ENCODE measurements at places on chromosomes 6 and 20.

GRCh38 chr6:150631283-150631983 is 31.7 kb downstream of the PLEKHG1 start:
- no peak for DNase-seq

GRCh38 chr6:91497770-91498169 is 910.9 kb upstream of the MAP3K7 start:
- no peak for DNase-seq

DNA sequence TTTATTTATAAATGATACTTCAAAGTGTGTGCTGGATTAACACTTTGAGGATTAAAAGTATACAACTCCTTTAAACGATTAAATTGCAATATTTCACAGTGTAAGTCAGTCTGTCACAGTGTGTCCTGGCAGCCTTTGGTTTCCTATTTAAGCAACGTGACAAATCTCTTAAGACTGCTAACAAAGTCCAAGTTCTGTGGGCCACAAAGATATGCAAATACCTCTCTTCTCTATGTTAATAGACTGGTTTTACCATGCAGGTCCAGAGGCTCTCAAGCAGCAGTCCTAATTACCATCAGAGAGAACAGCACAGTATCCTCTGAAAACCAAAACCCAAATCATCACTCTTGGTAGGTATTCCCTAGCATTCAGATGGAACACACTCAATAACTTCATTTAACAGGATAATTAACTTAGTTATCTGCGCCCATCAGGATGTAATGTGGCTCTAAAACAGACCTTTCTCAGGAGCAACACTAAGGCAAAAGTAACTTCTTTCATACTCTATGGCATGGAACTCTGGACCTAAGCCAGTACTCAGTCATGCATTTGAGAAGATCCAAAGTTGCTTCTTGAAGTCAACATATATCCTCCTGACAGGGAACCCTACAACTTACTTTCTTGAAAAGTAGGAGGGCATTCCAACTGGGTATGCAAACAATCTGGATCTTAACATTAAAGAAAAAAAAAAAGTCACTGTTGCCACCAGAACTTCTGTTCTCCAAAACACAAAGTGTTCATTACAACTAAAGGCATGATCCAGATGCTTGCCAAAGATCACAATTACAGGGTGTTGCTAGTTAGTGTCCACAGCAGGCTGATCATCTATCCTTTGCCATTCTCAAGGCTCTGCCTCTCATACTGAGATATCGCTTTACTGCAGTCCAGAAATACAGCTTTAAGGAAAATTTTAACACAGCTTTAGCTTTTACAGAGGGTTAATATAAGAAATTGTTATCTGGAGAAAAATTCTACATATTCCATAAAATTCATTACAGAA is 53.2 kb downstream of the MAN1A1 start:
- no peak for DNase-seq

DNA sequence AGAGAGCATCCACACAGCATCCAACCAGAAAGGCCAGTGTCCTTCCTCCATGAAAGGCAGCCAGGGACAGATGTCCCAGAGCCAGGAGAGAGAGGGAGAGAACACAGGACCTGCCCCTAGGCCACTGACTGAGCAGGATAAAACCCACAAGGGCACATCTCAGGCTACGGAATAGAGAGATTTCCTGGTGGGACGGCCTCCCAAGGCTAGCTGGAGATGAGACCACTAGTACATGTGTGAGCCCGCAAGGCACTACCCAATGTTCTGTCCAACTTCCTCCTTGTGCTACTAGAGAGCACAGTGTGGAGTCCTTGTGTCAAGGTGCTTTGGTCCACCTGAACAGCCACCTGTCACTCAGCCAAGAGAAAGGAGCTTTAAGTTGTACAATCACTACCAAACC is 44.2 kb downstream of the PLCG1 start:
- DNase-seq = no peak

GRCh38 chr20:48912065-48912464 is 9.4 kb upstream of the ARFGEF2 start:
- DNase-seq = no peak

DNA sequence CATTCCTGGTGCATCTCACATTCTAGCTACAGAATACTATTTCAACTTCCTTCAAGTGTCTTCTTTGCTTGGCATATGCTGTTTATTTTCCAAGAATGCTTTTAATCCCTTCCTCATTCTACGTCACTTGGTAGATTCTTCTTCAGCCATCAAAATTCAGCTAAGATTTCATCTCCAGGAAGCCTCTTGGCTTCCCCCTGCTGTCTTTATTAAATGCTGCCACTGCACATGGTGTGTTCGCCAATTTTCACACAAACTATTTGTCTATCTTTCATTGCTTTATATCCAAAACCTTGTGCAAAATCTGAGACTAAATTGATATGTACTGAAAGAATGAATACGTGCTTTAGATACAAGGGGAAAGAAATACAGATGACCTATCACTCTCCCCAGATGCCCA is 253.0 kb downstream of the RFPL4B start:
- DNase-seq = no peak

- no peak for DNase-seq
These were observed 80.5 kb downstream of the MTFR2 start for GRCh38 chr6:136169394-136170148.

DNA sequence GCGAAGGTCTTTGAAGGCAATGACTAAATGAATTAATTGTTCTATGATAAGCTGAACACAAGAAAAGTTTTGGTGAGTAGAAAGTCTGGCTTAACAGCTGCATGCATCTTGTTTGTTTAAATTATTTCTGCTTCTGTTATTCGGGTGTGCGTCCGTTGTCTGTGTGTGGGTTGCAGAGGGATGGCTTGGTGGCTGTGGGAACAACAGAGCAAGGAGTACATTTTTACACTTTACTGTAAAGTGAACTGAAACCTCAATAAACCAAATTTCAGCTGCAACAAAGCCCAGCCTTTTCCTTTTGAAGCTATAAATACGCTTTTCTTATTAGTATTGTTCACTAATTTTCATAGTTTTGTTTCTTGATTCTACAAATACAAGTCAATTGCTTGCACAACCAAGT is 3.5 kb upstream of the LAMP5 start:
- no peak for DNase-seq

- DNase-seq = no peak
These were observed 61.7 kb upstream of the C20orf144 start for GRCh38 chr20:33600414-33600813.

- no peak for DNase-seq
These were observed 6.4 kb downstream of the CLPS start for GRCh38 chr6:35790683-35791082.

GRCh38 chr6:74213995-74214394 is 518.0 kb downstream of the CD109 start:
- peak; percentile 51 for DNase-seq

- peak; percentile 82 for DNase-seq
These were observed 4.4 kb downstream of the ZKSCAN3 start for GRCh38 chr6:28353981-28354676.

DNA sequence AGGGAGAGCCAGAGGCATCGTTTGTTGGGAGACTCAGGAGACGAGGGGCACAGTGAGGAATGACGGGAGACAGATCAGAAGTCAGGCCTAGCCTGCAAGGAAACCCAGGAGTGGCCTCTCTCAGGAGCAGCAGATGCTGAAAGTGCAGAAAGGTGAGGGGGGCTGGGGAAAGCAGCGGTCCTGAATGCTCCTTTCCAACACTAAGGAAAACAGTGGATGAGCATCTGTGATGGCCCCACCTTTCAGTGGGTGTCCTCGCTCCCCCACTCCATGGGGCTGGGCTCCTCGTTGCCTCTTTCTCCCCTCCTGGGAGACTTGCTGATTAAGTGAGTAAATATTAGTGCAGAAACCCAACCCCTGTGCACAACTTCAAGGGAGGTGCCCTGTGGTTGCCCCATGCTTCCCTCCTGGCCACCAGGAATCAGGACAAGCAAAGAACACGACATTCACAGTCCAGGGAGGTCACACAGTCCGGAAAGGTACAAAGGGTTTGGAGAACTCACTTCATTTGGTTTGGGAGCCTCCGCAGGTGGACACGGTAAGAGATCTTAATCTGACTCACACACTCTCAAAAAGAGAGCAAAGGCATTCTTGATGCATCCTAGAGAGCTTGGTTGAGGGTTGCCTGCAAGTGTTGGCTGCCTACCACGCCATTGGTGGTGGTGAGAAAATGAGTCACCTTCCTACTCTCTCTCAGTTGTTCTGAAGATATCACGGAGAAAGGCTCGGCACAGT is 9.7 kb upstream of the BPIFB1 start:
- DNase-seq = no peak

DNA sequence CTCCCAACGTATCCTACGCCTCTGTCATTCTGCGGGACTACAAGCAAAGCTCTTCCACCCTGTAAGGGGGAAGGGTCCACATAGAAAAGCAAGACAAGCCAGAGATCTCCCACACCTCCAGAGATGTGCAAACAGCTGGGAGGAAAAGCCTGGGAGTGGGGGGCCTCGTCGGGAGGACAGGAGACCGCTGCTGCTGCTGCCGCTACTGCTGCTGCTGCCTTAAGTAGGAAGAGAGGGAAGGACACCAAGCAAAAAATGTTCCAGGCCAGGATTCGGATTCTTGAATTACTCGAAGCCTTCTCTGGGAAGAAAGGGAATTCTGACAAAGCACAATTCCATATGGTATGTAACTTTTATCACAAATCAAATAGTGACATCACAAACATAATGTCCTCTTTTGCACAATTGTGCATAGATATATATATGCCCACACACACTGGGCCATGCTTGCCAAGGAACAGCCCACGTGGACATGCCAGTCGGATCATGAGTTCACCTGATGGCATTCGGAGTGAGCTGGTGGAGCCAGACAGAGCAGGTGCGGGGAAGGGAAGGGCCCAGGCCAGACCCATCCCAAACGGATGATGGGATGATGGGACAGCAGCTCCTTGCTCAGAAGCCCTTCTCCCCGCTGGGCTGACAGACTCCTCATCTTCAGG is 108.8 kb upstream of the RAB32 start:
- no peak for DNase-seq

GRCh38 chr6:19327241-19327640 is 509.9 kb upstream of the ID4 start:
- DNase-seq = no peak

DNA sequence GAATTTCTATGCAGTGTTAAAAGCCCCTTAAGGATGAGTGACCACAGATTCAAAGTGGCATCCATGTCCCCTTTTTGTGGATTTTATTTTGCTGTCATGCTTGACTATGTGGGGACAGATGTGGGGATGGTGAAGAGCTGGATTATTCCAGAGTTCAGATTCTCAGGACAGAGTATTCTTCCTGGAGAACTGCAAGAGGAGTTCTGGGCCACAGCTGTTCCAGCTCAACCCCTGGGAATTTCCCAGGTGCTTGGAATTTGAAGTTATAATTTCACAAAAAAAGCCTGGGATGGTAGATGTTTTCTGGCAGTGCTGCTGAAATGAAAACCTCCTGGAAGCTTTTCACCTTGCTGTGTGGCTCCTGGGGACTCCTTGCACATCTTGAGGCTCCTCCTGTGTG is 671.8 kb upstream of the MARCKS start:
- no peak for DNase-seq

- DNase-seq = peak; percentile 83
These were observed 25.3 kb upstream of the TOP1 start for GRCh38 chr20:41003143-41003935.

GRCh38 chr20:4483961-4484360 is 237.7 kb upstream of the PRND start:
- no peak for DNase-seq

- no peak for DNase-seq
These were observed 18.1 kb downstream of the MYLK4 start for GRCh38 chr6:2732503-2733089.

DNA sequence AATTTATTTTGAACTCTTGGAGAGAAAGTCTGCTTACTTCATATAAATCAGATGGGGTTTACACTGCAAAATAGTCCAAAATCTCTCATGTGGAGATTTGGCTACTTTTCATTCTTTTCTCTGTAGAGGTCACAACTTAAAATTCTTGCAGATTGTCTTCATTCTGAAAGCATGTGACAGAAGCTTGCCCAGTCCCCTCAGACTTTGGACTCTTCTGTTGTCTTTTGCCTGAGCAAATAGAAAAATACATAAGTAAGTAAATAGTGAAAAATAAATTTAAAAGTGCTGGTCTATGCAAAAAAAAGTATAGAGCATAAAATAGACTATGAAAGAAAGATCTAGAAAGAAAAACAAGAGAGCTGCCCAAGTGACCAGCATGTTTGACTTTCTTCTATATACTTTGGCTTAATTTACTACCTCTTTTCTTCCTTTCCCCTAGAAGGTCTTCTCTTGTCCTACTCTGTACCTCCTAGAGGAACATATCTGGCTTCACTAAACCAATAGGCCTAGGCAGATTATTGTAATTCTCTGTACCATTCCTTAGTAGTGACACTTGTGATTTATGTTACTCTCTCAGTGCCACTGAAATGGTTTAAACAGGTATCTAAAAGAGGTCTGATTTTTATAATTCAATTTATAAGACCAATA is 260.9 kb downstream of the TENT5A start:
- DNase-seq = no peak

DNA sequence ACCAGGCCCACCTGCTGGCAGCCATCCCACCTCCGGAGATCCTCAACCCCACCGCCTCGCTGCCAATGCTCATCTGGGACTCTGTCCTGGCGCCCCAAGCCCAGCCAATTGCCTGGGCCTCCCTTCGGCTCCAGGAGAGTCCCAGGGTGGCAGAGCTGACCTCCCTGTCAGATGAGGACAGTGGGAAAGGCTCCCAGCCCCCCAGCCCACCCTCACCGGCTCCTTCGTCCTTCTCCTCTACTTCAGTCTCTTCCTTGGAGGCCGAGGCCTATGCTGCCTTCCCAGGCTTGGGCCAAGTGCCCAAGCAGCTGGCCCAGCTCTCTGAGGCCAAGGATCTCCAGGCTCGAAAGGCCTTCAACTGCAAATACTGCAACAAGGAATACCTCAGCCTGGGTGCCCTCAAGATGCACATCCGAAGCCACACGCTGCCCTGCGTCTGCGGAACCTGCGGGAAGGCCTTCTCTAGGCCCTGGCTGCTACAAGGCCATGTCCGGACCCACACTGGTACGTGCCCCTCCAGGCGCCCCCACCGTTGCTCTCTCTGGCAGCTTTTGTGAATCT is 1.1 kb downstream of the SNAI1 start:
- no peak for DNase-seq

DNA sequence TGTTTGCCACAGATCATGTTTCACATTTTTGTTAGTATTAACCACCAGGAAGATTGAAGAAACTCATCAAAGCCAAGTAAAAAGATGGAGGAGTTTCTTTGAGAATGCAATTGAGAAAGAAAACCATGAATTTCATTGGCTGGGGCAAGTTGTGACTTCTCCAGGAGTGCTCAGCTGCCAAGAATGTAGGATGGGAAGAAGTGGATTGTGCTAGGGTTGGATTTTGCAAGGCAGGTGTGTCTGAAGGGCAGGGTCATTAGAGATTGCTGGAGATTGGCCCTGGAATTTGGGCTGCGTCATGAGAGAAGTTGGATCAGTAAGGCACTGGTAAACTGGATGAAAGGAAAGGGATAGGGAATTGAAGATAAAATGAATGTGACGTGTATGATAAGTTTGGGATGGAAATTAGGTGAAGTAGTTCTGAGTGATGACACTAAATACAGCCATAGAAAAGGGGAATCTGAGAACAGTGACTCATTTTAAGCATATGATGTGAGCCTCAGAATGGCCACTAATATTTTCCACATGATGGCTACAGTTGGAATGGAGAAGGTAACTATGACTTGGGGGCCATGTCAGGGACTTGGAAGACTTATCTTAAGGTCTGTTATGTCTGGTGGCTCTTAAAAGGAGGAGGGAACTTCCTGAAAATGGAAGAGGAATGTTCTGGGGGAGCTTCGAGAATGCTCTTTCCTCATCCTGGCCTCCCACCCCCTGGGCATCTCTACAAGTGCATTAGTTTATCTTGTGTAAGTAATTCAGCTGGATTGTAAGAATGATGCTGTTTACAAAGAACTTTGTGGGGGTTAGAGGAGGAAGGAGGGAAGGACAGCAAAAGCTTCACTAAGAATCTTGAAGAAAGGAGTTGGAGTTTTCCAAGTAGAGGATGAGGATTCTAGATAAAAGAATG is 27.8 kb upstream of the ERVFRD-1 start:
- DNase-seq = no peak

Data from DMS153 (cell line).